ENCODE measurements at places on chromosomes 2 and 18.

DNA sequence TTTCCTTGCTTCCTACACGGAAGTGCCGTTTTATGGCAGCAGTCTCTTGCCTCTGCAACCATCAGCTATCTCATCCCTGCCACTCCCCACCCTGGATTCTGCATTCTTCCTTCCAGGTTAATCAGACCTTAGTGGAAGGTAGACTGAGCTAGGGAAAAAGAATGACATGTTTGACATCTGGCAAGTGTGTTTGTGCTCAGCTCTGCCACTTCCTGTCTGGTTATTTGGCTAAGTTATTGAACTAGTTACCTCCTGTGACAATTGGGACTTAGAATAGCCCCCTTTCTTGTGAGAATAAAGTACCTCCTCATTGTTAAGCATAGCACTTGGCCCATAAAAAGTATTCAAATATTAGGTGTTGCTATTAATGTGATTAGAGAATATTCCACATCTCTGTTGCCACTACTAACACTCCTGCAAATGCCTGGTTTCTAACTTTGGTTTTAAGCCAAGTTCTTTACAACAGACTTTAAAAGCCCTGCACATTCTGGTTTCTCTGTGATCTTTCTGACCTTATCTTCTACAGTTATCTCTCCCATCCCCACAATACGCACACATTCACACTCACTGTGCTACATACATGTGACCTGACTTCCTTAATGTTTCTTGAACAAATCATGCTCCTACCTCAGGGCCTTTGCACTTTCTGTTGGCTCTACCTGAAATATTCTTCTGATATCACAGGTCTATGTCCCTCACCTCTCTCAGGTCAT, 10.8 kb upstream of the MAPRE2 start:
- DNase-seq, result no peak

DNA sequence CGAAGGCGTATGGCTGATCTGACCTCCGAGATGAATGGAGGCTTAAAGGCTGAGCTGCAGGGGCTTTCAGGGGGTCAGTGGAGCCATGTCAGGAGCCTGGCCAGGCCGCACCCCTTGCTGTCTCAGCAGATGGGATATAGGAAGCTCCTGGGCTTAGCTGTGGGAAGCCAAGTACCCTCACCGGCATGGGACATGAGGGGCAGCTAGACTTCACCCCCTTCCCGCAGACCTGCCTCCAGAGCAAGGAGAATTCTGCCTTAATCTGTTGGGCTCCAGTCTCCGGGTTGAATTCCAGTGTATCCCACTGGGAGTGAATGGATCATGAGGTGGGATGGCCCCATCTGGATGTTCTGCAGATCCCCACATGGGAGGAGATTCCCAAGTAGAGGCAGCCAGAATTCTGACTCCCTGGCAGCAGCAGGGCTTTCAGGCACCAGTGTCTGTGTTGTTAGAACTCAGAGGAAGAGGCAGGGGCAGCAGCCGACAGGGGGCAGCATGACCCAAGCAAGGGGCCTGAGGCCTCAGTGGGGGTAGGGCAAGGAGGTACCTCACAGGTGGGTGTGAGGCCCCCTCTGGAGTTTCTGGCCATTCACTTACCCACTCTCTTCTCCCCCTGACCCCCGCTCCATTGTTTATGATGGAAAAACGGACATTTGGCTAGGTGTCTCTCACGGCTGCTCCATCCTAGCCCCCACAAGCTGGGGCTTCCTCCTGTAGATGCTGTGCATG, 19.1 kb downstream of the CAPG start:
- no peak for DNase-seq

DNA sequence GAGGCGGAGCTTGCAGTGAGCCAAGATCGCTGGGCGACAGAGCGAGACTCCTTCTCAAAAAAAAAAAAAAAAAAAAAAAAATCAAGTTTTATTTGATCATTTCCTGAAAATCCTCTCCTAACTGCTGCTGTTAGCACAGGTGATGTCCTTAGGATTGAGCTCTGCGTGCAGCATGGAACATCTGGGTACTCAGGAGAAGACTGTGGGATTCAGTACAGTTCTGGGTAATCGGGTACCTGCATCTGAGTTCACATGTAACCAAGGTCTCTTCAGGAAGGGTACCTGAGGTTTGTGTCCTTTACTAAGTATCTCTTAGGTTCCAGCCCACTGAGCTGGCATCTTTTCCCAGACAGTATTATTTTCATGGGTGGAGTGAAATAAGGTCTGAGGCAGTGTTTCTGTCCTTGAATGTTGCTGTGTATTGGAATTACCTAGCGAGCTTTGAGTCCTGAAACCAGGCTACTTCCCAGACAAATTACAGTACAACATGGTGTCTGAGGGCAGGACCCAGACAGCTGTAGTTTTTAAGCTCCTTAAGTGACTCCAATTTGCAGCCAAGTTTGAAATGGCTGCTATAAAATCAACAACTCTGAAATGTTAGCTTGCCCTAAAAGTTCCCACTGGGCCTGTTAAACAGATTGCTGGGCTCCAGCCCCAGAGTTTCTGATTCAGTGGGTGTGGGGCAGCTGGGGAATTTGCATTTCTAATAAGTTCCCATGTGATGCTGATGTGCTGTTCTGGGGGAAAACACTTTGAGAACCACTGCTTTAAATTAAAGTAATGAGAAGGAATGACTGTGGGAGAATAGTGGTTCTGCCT, 120.5 kb downstream of the PMAIP1 start:
- no peak for DNase-seq

- no peak for DNase-seq
Measured at GRCh38 chr2:54555318-54555837, 99.3 kb downstream of the SPTBN1 start.

DNA sequence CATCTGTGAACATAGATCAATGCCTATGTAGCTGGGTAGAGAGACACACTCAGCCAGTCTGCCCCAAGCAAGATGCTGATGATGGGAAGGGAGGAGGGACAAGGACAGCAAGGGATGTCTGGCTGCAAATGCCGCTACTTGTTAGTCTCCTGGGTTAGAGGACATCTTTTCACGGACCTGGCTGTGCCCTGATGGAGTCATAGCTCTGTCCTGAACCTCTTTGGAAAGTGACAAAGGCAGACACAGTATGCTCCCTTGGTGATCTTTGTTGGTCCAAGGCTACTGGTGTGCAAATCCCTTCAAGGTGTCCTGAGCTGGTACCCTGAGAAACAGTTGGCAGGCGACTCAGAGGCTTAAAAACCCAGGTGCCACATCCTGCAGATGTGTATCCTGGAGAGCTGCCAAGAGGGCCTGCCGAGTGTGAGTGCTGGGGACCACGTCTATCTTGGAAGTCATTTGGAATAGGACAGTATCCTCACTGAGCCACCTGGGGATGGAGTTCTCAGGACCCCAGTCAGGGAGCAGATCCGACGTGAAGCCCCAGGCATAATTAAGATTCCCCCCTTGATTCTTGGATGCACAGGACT, 10.8 kb downstream of the FOSL2 start:
- DNase-seq, result no peak

DNA sequence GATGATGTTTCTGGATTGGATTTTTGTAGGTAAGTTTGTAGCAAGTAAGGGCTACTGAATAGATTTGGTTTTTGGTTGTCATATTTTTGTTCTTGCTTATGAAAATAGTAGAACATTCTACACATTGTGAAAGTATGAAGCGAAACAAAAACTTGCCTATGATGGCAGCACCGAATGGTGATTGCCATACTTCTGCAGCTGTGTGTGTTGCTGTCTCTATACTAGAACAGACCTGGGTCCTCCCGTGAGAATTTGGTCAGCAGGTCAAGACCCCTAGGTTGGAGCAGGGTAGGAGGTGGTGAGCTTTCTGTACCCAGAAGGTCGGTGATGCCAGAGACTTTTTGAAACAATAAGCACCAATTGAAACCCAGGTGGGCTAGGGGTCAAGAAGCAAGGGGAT, 322.6 kb downstream of the PRKCE start:
- no peak for DNase-seq

- peak; percentile 11 for DNase-seq
Measured at GRCh38 chr2:80102026-80102425, 202.5 kb downstream of the LRRTM1 start.

DNA sequence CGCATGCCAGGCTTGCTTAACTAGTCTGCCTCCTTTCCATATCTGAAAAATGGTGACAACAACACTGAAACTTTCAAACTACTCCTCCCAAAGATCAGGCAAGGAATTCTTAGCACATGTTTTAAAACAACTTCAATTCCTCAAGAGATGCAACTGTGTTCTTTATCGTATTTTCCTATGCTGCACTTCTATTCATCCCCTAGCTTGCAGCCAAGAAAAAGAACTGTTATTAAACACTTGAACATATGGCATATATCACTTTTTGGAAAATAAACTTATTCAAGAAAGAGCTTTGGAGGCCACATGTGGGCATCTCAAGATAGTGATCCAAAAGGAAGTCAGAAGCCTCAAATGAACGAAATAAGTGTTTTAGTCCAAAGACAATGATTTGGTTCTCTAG, 75.6 kb upstream of the STAM2 start:
- no peak for DNase-seq

DNA sequence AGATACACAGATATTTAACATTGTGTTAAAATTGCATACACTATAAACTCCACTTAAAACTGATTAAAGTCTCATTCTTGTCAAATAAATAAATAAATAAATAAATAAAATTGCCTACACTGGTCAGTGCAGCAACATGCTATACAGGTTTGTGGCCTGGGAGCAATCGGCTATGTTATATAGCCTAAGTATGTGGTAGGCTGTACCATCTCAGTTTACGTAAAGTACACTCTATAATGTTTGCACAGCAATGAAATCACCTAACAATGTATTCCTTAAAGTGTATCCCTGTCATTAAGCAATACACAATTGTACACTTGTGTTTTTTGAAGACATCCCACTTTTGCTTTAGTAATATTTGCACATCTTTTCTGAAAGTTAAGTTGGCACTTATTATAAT, 337.7 kb upstream of the SETBP1 start:
- DNase-seq, result no peak

DNA sequence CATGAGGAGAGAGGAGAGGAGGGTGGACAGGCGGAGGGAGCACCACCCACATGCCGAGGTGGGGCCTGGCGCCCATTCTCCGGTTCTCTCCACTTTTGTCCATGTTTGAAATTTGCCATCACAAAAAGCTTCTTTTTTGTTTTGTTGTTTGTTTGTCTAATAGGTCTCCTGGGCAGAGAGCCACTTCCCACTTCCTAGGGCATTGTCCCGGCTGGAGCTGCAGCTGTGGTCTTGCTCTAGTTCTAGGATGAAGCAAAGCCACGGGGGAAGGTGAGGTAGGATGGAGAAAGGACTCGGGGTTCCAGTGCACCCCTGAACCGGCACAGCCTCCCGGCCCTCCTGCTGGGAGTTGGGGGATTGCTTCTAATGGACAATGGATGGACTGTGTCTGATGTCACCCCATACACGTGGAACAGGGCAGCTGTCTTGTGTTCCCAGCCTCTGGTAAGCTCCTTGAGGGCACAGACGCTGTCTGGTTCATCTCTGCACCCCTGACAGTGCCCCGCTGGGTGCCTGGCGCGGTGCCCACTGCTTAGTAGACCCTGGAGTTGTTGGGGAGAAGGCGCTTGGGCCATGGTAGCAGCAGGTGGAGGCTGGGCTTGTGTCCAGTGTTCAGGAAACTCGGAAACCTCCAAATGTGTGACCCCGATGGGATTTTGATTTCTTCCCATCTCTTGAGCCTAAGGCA, 278.4 kb downstream of the NDUFA10 start:
- no peak for DNase-seq

- no peak for DNase-seq
Measured at GRCh38 chr2:122033778-122034177, 278.3 kb downstream of the TSN start.

GRCh38 chr2:119025013-119025412, 83.0 kb downstream of the MARCO start:
- DNase-seq, result no peak

DNA sequence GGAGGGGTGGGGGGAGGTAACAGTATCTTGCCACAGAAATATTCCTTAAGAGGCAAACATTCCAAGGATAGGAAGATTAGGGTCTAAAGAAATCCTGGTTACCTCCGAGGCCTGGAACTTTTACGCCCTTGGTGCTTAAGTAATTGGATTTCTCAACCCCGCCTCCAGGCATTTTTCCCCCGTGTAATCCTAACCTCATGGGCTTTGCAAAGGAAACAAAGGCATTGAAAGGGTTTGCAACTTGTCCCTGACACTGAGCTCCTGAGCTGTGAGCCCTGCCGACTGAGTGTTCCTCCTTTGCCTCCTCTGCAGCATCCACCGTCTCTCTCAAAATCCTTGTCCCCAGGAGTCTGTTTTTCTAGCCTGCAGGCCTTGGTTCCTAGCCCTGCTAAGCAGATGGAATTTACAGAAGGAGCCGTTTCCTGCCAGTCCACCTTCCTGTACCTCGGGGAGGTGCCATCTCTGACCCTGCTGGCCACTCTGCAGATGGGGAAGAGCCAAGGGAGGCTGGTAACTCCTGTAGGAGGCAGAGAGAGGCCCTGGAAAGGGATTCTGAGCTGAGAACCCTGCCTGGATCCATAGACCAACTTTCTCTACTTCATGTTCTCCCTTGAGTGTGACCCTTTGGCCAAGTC, 24.2 kb downstream of the TET3 start:
- no peak for DNase-seq

- DNase-seq, result no peak
Measured at GRCh38 chr2:141195087-141195486, 935.7 kb downstream of the LRP1B start.

DNA sequence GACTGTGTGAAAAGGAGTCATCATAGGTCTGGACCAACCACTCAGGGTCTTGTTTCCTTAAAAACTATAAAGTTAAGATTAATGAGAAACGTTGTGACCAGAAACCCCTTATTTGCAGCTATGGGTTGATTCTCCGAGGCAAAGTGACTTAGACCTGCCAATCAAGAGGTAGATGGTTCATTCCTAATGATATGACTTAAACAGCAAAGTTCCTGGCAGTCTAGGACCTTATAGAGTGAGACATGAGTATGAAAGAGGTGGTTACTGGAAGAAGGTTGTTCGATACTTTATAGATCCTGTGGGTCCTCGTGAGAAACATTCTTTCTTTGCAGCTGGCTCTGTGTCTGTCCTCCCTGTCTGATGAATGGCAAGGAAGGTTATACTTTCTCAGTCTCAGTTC, 8.0 kb downstream of the SFXN5 start:
- no peak for DNase-seq

- DNase-seq, result no peak
Measured at GRCh38 chr2:44212302-44212701, 43.6 kb downstream of the PPM1B start.

DNA sequence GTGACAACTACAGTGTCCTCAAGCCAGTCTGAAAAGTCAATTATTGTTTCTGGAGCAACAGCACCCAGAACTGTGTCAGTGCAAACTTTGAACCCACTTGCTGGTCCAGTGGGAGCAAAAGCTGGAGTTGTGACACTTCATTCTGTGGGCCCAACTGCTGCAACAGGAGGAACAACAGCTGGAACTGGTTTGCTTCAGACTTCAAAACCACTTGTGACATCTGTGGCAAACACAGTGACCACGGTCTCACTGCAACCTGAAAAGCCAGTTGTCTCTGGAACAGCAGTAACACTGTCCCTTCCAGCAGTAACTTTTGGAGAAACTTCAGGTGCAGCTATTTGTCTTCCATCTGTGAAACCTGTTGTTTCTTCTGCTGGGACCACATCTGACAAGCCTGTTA, 59.8 kb downstream of the TAF4B start:
- DNase-seq, result no peak

Data from HFF-Myc (cell line).